ENCODE measurements at places on chromosomes 1 and 21. TPM values are rescaled to one million over a fixed set of nuclear protein-coding genes. Genes with fewer than 3 reads are reported as not detected.

DNA sequence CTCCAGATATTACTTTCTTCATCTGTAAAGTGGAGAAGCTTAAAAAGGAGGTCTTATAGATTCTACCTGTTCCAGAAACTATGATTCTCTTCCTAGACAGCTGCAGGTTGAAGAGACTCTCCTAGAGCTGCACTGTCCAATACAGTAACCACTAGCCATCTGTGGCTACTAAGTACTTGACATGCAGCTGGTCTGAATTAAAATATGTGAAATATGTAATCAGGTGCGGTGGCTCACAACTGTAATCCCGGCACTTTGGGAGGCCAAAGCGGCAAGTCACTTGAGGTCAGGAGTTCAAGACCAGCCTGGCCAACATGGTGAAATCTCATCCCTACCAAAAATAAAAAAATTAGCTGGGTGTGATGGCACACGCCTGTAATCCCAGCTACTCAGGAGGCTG is 15.8 kb downstream of the APP start:
- no peak overlapping the region for H3K4me3 ChIP-seq
- H3K36me3 ChIP-seq = peaks cover 22% of the 10 kb centered on the region
- no peaks in the 10 kb centered on the region for H3K27me3 ChIP-seq
- H3K27ac ChIP-seq = no peak overlapping the region
- H3K4me1 ChIP-seq = no peaks in the 10 kb centered on the region

Gene HPCA
- total RNA-seq = 0.43 TPM

GRCh38 chr1:43376723-43377235 is 9.0 kb upstream of the ELOVL1 start:
- DNase-seq = no peak
- H3K36me3 ChIP-seq = no peaks in the 10 kb centered on the region

Gene NOTCH2
- total RNA-seq = 88.3 TPM

Gene SRM
- 120 TPM for total RNA-seq

- H3K4me1 ChIP-seq = no peaks in the 10 kb centered on the region
- H3K27me3 ChIP-seq = no peaks in the 10 kb centered on the region
- DNase-seq = peak; percentile 53
Measured at GRCh38 chr1:111271464-111271801, 19.2 kb upstream of the CHIA start.

DNA sequence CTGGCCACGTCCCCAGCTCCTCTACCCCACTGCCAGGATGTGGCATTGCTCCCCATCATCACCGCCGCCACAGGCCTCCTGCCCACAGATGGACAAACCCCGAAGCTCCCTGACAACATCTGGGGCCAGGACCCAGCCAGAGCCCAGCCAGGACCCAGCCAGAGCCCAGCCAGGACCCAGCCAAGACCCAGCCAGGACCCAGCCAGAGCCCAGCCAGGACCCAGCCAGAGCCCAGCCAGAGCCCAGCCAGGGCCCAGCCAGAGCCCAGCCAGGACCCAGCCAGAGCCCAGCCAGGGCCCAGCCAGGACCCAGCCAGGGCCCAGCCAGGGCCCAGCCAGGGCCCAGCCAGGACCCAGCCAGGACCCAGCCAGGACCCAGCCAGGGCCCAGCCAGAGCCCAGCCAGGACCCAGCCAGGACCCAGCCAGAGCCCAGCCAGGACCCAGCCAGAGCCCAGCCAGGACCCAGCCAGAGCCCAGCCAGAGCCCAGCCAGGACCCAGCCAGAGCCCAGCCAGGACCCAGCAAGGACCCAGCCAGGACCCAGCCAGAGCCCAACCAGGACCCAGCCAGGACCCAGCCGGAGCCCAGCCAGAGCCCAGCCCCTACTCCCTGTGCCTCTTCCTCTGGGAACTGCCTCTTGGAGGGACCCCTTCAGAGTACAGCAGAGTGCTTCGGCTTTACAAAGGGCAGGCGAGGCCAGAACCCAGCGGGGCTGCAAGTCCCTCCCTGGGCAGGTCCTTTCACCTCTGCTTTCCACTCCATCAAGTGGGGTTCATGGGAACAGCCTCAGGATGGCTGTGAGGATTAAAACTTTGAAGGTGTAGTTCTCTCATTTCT is 43.7 kb downstream of the DISP3 start:
- no peaks in the 10 kb centered on the region for H3K36me3 ChIP-seq
- peak; percentile 33 for DNase-seq
- no peaks in the 10 kb centered on the region for H3K4me1 ChIP-seq
- peak overlapping the region; percentile 6 for H3K27ac ChIP-seq
- H3K4me3 ChIP-seq = no peak overlapping the region
- no peaks in the 10 kb centered on the region for H3K27me3 ChIP-seq

DNA sequence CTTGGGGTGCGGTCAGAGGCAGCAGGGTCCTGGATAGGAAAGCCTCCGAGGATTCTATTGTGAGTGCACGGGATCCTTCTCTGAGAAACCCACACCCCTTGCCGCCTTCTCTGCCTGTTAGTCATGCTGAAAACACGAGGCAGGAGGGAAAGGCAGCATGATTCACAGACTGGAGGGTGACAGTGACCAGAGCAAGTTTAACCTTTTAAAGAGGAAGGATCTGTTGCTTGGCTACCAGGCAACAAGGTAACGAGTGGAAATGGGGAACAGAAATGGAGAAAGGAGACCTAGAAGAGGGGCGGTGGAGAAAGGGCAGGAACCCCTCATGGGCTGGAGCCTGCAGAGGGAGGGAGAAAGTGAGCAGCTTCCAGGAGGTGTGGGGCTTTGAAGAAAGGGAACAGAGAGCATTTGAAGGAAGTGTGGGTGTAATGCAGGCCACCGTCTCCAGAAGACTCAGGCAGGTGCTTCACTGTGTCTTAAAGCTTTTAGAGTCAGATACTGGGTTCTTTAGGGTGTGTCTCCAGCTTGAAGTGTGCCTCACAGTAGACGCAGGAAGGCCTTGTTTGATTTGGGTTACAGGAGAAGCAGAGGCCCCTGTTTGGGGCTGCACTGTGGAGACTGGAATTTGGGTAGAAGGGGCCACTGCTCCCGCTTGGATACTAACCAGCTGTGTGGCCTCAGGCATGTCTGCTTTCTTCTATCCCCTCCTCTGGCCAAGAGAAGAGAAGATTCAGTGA is 19.1 kb downstream of the OPTC start:
- H3K27me3 ChIP-seq = peaks cover 12% of the 10 kb centered on the region
- DNase-seq = peak; percentile 72
- no peaks in the 10 kb centered on the region for H3K36me3 ChIP-seq
- H3K4me3 ChIP-seq = no peak overlapping the region
- H3K27ac ChIP-seq = peak overlapping the region; percentile 15

DNA sequence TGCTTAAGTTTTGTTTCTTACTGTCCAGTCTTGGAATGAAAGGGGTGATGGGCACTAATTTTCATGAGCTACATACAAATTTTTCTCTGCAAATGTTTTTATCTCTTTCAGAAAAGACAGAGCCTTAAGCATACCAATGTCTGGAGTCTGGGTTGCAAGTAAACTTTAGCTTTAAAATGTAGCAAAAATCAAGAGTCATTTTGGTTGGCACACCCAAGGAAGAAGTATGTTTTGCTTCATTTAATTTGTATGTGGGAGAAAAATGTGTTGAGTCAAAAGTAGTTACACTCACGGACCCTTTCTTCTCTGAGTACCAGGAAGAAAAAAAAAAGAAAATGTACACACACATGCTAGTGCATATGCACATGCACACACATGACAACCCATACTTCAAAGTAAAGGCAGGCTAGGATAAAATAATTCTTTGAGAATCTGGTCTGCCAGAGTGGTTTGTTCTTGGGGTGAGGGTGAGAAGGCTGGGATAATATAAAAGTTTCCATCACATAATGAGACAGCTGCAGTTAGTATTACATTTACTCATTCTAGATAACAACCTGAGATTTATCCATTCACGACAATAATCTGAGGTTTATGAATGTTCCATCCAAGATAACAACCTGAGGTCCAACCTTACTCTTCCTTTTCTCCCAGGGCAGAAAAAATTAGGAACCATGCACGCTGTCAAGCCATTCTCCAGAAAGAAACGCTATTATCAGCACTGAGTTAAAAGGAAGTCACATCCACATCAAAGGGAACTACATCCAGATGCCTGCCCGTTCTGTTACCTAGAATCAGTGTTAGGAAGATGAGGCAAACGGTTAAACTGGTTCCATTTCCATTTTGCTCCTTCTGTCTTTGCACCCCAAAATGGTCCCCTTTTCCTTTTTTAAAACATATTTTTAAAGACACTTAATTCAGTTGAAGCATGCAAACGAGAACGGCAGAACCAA is 9.3 kb downstream of the DPYD start:
- H3K27me3 ChIP-seq = no peaks in the 10 kb centered on the region
- no peak overlapping the region for H3K27ac ChIP-seq
- no peak overlapping the region for H3K4me3 ChIP-seq
- H3K4me1 ChIP-seq = peaks cover 2% of the 10 kb centered on the region

- H3K4me3 ChIP-seq = no peak overlapping the region
- H3K27me3 ChIP-seq = no peaks in the 10 kb centered on the region
- H3K36me3 ChIP-seq = no peaks in the 10 kb centered on the region
- H3K4me1 ChIP-seq = no peaks in the 10 kb centered on the region
- no peak overlapping the region for H3K27ac ChIP-seq
- DNase-seq = peak; percentile 91
Measured at GRCh38 chr1:241323514-241324195, 33.4 kb downstream of the RGS7 start.

DNA sequence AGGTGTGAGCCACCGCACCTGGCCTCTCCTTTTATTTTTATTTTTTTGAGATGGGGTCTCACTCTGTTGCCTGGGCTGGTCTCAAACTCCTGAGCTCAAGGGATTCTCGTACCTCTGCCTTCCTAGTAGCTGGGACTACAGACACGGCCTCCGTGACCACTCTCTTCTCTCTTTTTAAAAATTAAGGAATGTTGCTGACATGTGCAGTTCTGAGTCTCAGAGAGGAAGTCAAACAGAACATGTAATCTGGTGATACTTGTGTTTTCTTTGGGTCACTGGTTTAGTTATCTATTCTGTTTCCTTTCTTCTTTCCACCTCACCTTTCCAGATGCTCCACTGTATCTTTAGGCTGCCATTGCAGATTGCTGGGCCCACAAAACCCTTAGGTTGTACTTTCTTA is 2.7 kb downstream of the WDTC1 start:
- DNase-seq = no peak
- no peak overlapping the region for H3K27ac ChIP-seq
- H3K27me3 ChIP-seq = no peaks in the 10 kb centered on the region
- H3K4me3 ChIP-seq = no peak overlapping the region

DNA sequence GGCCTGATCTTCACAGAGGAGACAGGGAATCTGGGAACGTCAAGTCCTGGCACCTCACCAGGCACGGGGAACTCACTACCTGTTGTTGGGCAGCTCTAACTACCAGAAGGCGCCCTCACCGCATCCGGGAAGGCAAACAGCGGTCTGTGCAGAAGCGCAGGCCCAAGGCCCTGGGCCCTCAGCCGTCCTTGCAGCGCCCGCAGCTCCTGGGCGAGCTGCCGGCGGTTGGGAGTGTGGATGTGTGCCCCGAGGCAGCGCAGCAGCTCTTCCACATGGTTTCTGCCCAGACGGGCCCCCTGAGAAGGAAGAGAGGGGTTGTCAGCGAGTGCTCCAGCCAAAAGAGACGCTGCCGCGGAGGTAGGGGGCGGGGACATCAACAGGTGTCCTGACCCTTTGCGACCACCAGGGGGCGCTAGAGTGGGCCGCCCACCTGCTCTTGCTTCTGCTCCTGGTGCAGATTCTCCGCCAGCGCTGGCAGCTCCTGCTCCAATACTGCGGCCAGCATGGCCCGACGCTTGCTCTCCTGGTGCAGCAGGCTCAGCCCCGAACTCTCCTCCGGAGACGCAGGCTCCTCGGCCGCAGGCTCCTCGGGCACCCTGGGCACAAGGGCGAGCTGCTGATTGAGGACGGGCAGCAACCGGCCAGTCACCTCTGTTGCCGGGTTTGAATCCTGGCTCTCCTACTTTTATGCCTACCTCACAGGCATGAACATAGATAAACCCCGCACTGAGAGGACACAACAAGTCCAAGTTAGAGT is 9.3 kb downstream of the MAP3K6 start:
- DNase-seq = peak; percentile 95
- H3K36me3 ChIP-seq = no peaks in the 10 kb centered on the region
- H3K27me3 ChIP-seq = peaks cover 44% of the 10 kb centered on the region
- no peak overlapping the region for H3K27ac ChIP-seq
- no peak overlapping the region for H3K4me3 ChIP-seq
- H3K4me1 ChIP-seq = no peaks in the 10 kb centered on the region

DNA sequence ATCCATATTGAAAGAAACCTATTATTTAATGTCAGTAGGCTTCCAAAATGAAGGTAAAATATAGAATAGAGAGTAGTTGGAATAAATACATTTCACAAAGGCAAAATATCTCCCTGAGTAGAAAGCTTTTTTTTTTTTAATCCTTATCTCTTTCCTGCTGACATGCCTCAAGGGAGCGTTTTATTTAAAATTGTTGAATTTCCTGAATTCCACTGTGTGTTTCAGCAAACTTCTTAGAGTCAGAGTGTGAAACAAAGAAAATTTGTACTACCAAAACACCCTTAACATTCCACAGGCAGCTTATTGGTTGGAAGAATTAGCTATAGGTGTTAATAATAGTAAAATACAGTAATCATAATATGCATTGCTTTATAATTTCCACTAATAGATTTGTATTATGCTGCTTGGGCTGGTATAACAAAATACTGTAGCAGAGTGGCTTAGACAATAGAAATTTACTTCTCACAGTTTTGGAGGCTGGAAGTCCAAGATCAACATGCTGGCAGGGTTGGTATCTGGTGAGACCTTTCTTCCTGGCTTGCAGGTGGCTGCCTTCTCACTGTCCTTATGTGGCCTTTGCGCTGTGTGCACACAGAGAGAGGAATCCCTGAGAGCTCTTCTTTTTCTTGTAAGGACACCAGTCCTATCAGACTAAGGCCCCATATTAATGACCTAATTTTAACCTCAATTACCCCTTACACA is 468.4 kb upstream of the C1orf87 start:
- no peaks in the 10 kb centered on the region for H3K27me3 ChIP-seq
- no peak overlapping the region for H3K27ac ChIP-seq
- H3K4me1 ChIP-seq = no peaks in the 10 kb centered on the region
- no peaks in the 10 kb centered on the region for H3K36me3 ChIP-seq

DNA sequence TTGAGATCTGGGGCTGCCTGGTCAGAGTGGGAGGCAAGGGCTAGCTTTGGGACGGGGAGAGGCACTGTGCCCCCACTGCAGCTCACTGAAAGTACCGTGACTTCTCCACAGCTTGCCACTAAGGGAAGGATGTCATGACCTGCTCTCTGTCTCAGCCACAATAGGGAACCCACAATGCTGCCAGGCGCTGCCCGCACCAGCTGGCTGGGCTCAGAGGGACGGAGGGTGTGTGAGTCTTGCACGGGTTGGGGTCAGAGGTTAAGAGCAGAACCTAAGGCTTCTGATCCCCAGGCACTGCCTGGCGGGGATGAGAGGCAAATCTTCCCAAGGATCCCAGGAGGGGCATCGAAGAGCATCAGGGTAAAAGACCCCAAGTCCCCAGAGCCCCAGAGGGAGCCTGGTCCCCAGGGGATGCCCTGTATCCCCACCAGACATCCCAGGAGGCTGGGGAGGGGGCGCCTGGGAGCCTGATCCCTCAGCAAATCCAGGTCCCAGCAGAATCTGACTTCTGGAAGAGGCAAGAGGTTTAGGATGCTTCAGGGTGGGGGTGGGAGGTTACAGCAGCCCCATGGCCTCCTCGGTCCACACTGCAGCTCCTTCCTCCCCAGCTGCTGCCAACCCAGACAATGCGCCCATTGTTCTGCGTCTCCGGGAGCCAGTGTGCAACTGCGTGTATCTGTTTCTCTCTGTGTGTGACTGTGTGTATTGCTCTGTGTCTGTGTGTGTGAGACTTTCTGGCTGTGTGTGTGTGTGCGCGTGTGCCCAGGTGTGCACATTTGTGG is 2.0 kb upstream of the MARCKSL1 start:
- peaks cover 9% of the 10 kb centered on the region for H3K27me3 ChIP-seq
- H3K4me1 ChIP-seq = no peaks in the 10 kb centered on the region
- DNase-seq = no peak

GRCh38 chr1:154329152-154329521 is 3.8 kb downstream of the ATP8B2 start:
- no peaks in the 10 kb centered on the region for H3K4me1 ChIP-seq
- peak; percentile 90 for DNase-seq
- H3K36me3 ChIP-seq = peaks cover 27% of the 10 kb centered on the region
